MCF 10A (cell line): ENCODE measurements at places on chromosomes 5 and 9.

- DNase-seq = no peak
Observed at GRCh38 chr5:1462358-1462757, 17.1 kb upstream of the SLC6A3 start.

DNA sequence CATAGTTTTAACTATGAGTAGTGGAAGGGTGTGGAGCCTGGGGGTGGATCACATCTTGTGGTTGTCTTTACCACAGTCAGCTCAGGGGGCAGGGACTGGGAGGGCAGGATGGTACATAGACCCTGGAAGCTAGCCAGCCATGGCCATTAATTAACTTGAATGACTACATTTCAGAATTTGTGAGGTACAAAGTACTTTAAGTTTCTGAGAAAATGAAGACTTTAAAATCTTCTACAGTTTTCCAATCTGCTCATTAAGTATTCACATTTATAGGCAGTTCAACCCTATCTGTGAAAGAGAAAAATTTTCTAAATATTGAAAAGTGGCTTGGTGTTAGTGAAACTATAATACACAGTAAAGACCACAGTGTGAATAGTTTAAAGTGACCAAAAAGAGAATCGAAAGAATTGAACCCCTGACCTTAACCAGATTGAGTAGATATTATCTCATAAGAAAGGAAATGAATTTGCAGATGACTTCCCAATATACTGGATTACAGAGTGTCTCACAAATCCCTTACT, 234.2 kb upstream of the MEF2C start:
- no peak for DNase-seq

DNA sequence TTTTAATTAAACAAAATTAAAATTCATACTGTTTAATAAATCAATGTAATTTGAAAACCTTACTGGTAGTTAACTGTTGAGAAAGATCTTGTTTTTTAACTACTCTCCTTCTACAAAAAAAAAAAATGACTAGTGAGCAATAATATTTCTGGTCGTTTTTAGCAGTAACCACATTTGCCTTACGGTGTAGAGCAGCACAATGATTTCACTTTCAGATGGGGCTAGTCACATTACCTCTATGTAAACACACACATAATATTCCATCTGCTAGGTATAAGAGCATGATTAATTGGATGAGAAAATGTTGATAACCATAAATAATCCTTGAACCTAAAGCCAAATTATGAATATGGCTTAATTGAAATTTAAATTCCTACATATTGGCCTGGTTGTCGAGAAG, 198.1 kb downstream of the CHSY3 start:
- no peak for DNase-seq

DNA sequence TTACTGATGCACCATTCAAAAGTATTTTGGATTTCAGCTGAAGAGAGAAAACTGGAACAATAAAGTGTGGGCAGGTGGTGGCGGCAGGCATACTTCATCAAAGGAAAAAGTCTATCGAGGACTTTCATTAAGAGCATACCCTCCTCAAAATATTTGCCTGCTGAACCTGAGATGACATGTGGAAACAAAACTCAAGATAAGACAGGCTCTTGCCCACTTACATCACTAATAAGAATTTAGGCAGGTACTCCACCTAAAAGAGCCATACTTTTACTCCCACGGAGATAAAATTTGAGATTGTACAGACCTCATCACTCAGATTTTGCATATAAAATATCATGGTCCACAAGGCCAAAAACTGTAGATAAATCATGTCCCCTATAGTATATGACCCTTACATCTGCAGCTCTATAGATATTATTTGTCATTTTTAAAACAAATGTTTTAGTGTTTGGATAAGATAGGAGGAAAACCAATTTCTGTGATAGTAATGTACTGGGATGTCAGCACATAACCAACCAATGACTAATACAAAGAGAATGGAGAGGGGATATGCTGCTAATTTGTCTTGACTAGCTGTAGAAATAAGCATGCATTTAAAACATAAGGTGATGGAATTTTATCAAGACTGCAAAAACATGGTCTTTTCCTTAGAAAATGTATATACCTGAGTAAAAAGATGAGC, 730.6 kb upstream of the ZNF608 start:
- DNase-seq = no peak

DNA sequence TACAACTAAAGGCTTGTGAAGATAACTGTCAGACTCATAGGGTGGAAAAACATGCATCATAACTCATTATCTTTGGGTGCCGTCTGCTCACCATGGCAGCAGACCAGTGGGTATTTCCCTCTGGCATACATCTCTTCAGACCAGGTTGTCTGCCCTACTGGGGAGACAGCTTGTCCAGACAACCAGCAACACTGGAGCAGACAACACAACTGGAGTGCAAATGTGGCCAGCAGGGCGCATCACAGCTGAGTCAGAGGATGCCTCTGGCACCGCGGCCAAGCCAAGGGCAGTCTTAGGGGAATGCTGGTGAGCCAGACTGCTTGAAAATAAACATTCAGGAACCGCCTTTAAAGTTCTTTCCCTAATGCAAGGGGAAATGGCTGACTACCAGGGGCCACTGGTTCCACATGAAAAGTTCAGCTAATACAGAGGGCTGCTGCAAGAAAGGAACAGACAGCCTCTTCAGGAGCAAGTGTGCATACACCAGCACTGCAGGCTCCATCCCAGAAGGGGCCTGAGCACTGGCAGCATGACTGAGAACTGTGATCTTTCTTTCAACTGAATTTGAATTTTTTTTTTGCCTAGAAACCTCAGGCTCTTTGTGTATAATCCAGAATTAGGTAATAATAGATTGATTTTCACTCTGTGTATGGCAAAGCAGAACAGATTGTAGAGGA, 77.3 kb downstream of the MAMDC2 start:
- DNase-seq = peak; percentile 85

- peak; percentile 14 for DNase-seq
Observed at GRCh38 chr5:102481054-102481715, 17.6 kb downstream of the SLCO6A1 start.

DNA sequence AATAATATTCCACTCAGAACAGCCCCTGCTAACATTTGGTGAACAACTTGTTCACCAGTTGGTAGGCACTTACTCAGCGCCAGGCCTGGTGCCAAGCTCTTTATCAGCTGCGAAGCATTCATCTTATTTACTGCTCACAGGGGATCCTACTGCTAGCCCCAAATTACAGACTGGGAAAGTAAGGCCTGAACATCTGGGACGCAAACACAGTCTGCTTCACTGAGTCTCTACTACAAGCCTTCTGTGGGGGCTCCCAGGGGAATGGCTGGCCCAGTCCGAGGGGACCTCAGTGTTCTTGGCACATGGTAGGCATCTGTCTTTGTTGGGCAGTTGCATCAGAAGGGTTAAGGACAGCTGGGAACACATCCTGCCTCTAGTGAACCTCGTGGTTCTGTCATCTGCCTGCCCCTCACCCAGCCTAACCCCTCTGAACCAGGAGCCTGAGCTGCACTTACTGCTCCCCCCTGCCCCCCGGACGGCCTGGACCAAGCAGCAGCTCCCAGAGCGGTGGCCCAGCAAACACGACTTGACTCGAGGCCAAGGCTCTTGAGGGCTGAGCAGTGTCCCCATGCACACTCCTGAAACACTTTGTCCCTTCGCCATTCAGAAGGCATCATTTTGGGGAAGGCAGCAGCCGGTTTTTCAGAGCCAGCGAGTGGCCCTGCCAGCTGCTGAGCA, at the start of gene PHYHD1:
PHYHD1 (plus strand) TSS at position 602 of the 678 bp plus-strand sequence. CDS start 1,342 bp downstream, outside the sequence.
- DNase-seq = peak; percentile 86

DNA sequence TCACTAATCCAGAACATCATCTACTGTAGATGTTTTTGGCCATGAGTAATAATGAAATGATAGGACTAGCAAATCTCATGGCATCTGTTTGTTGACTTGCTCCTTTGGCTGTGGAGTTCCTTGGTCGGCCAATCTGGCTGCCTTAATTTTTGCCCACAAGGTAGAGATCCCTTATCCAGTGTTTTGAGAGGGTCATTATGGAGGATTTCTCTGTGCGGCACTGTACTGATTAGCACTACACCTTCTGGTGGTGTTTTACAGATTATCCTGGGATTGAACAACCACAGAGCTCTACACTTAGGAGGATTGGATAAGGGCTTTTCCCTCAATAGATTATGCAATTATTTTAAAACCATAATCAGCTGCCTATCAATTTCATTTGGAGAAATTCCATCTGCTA, 3.2 kb upstream of the ENHO start:
- no peak for DNase-seq

- no peak for DNase-seq
Observed at GRCh38 chr5:153905219-153905618, 133.5 kb downstream of the FAM114A2 start.

GRCh38 chr5:152556784-152557183, 151.7 kb upstream of the NMUR2 start:
- no peak for DNase-seq

GRCh38 chr5:143771189-143771588, 40.8 kb upstream of the HMHB1 start:
- no peak for DNase-seq

DNA sequence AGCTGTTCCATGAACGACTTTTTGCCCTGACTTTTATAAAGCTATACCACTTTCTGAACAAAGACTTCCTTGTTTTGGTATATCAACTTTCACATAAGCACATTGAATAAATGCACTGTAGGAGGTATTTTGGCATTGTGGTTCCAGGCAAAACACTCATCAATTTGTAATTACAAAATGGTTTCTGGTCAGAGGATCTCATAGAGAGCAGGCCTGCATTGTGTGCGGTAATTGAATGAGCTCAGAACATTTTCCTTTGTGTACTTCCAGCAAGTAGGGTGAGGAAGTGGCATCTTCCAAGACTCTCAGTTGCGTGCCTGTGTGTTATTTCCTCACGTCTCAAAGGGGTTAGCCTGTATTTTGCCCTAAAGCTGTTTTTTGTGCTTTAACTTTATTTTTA, 89.2 kb downstream of the PDE6A start:
- no peak for DNase-seq

- DNase-seq = no peak
Observed at GRCh38 chr9:87250205-87250604, 247.5 kb upstream of the DAPK1 start.

GRCh38 chr5:133824661-133825254, 143.7 kb downstream of the C5orf15 start:
- no peak for DNase-seq

DNA sequence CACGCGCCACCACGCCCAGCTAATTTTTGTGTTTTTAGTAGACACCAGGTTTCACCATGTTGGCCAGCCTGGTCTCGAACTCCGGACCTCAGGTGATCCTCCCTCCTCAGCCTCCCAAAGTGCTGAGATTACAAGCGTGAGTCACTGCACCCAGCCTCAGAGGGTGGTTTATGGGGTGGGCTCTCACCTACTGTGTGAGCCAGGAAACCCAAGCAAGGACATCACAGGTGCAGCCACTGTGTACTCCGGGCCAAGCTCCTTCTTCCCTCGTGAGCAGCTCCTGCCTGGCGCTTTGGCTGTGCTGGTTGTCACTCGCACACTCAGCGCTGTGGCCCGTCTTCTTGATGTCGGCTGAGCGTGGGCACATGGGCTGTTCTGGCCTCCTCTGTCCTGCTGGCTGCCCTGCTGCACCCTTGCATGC, 70.1 kb downstream of the WNK2 start:
- no peak for DNase-seq

DNA sequence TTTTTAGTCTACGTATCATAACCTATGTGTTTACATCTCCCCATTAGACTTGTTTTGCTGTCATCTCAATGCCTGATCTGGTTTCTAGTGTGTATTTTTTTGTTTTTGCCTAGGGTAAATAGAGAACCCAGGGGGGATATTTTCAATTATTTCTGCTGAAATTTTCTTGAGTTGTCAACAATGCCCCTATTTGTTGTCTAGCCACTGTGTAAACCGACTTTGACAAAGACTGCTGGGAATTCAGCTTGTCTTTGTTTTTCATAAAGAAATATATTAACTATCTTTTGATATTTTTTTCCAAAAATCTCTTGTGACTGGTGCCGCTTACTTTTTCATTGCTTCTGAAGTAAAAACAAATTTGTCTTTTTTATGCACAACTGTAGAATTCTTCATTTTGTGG, 28.1 kb downstream of the MACIR start:
- no peak for DNase-seq

- DNase-seq = peak; percentile 77
Observed at GRCh38 chr9:33159777-33160127, 7.4 kb downstream of the B4GALT1 start.

- no peak for DNase-seq
Observed at GRCh38 chr5:665541-665955, 27.6 kb downstream of the TPPP start.

GRCh38 chr5:128534726-128535125, 3.3 kb downstream of the FBN2 start:
- peak; percentile 93 for DNase-seq

DNA sequence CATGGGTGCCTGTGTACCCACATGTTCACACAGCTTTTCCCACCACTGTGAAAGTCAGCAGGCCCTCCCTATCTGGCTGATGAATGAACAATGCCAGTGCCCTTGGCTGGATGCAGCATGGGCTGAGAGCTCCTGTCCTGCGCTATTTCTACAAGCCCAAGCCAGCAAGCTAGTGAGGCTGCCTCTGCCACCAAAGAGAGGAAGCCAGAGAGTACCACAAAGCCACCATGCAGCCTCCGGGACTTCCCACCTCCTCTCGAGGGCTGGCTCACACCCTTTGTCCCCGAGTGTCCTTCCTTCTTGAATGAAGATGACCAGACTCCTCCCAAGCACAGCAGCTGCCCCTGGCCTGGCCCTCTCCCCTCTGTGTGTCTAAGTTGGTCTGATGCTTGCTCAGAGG, 76.5 kb downstream of the SH3PXD2B start:
- DNase-seq = no peak

DNA sequence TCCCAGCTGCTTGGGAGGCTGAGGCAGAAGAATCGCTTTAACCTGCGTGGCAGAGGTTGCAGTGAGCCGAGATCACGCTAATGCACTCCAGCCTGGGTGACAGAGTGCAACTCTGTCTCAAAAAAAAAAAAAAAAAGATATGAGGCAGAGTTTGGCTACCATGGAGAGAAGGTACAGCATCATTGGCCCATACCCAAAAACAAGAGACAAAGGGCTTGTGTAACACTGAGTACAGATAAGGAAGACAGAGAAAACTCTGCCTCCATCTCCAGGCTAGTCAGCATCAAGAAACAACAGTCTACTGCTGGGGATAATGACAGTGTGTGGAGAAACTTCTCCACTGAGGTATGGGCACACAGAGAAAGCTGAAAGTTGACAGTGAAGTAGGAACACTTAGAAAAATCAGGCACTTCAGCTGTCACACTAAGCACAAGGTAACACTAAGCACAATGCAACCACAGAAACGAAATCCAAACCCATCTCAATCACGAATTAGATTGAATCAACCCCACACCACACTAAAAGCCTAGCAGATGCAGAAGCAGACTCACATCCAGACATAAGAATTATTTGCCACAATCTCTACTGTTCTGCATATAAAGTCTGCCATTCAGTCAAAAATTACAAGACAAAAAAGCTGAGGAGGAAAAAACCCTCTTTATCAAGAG, 10.5 kb downstream of the PJA2 start:
- DNase-seq = no peak

- peak; percentile 7 for DNase-seq
Observed at GRCh38 chr9:13083963-13084528, 195.4 kb downstream of the MPDZ start.

GRCh38 chr9:116860509-116861120, 173.5 kb downstream of the TRIM32 start:
- DNase-seq = peak; percentile 86
